PC-3 (cell line): ENCODE measurements at places on chromosomes 3 and 15. TPM values are rescaled to one million over a fixed set of nuclear protein-coding genes. Genes with fewer than 3 reads are reported as not detected.

BOC gene
- 4.4 and 7.3 TPM in 2 replicates for total RNA-seq

FBLN2 gene
- 0.11 and 2.1 TPM in 2 replicates for total RNA-seq

FAM131A gene
- 21.9 and 24.2 TPM in 2 replicates for total RNA-seq

MAGEL2 gene
- total RNA-seq: not detected in 2 replicates

CELSR3 gene
- total RNA-seq: 0.92 and 1.1 TPM in 2 replicates

NOX5 gene
- total RNA-seq: 237 and 339 TPM in 2 replicates

DNA sequence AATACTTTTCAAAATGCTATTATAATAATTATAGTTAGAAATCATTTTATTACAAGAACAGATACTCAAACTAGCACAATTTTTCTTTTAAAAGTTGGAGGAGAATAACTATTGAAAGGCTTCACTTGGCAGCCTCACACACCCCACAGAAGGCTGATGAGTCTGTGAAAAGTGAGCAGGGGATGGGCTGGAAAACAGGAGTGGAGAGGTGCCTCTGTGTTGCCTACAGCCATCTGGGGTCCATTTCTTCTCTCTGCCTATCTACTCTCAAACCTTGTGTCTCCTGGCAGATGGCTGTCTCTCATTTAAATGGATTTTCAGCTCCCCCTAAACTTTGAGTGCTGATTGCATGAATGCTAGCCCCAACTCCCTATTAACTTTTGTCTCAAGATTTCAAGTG lies 230.8 kb downstream of the CLSTN2 start:
- DNase-seq: no peak

- no peak for DNase-seq
Observed at GRCh38 chr3:149274220-149274619, 52.6 kb upstream of the CP start.

DNA sequence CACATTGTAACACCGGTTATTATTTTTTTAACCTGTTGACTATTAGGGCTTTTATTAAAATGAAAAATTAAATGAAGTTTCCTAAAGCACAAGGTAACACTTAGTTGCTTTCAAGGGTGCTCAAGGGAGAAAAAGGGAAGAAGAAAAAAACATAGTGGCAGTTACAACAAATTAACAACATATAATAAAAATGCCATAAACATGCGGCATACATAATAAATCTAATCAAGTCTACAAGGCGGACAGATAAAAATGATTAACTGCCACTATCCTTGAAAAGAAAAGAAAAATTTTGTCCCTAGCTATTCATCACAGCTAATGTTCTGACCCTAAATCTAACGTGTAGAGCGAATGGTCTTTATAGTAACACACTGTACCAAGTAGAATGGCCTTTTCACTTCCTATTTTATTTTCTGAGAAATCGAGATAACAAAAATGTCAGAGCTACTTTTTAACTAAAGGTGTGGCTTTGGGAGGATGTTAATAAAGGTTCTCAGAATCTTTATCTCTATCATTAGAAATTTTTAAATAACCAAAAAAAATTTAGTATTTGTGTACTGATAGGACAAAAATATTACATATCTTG lies 194.9 kb downstream of the FOXP1 start:
- DNase-seq: no peak

- no peak for DNase-seq
Observed at GRCh38 chr3:61200270-61200669, 51.0 kb downstream of the FHIT start.

GRCh38 chr15:62453981-62454380 lies 288.9 kb upstream of the C2CD4B start:
- DNase-seq: peak; percentile 71

- DNase-seq: no peak
Observed at GRCh38 chr3:188589071-188589470, 435.1 kb downstream of the LPP start.

DNA sequence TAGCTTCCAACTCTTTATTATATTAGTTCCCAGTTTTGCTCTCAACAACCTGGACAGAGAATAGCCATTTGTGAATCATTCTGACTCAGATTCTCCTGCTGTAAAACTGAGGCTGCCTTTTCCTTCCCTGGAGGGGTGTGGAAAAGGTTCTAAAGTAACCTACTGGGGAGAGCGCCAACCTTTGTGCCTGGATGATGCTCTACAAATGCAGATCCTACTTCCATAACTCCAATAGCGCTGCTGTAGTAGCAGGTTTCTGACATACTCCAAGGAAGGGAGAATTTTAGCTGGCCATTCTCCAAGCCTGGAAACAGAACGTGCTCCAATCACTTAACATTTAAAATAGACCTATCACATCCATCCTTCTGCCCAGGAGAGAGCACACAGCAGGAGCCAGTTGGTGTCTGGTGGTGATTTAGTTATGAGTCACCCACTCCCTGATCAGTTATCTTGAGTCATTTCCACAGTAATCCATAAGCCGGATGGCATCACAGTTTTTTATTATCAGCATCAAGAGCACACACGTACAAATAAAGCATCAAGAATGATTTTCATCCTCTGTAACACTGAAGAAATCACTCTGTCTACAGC lies 38.3 kb downstream of the MYH15 start:
- peak; percentile 95 for DNase-seq

DNA sequence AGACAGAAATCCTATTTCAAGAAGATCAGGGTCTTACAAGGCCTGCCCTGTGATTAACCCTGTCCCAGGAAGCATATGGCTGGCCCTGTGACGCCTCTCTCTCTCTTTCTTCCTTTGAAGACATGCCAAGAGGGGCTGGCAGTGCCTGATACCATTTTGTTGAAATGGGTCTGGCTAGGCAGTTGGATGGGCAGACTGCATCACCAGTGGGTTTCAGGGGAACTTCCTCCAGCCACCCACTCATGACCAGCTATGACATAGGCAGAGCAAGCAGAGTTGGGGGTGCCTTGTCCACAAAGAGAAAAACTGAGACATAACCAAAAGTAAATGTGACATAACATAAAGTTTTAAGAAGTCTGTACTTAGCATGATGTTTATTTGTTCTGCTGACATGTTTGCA lies 31.4 kb upstream of the MANF start:
- DNase-seq: no peak

DNA sequence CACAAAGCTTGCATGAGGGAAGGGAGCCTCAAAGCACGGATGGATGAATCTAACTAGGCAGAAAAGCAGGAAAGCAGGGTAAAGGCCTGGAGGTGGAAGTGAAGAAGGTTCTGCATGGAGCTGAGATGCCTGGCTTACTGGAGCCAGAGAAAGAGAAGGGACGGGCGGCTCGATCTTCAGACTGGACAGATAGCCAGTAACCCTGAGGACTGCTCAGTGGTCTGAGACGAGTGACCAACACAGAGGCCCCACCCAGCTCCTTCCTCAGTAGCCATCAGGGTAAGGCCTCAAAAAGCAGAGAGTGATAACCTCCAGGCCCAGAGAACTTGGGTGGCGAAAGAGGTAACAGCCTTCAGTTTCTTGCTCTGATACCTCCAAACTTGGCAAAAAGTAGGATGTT lies 6.4 kb downstream of the CLN6 start:
- no peak for DNase-seq
